ENCODE measurements at places on chromosomes 1 and 21.

DNA sequence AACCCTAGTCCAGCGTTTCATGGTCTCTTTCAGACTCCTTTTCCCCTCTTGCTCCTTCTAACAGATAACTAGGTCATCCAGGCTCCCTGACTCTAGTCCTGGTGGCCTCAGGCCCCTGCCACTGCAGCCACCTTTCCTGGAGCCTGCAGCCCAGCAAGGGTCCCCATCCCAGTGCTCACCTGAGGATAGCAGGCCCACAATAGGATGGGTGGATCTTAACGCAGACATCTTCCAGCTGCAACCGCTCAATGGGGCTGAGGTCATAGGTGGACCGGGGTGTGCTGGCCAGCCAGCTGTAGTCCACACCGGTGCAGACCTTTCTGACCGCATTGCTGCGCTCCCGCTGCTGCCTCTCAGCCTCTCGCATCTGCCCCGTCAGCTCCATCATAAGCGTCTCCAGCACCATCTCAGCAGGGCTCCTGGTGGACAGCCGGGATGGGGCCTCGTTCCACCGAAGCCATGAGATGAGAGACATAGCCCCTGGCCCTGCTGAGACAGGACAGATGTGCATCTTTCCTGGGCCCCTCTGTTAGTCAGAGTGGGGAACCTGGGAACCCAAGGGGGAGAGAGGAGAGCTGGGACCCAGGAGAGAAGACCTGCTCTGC is 10.9 kb downstream of the RD3 start:
- DNase-seq, result no peak

DNA sequence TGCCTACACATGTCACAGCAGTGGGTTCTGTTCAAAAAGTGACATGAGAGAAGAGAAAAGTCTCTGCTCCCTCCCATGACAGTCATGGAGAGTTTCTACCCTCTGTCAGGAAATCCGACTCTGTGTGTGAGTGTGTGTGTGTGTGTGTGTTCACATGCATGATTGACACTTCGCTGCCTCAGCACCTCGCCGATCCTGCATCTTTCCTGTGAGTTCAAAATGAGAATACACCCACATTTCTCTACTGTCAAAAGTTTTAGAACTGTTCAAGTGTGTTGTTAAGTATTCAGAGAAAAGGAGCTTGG is 46.2 kb upstream of the COX20 start:
- DNase-seq, result no peak

- DNase-seq, result no peak
These were observed 7.0 kb upstream of the MAST2 start for GRCh38 chr1:45796381-45796780.

DNA sequence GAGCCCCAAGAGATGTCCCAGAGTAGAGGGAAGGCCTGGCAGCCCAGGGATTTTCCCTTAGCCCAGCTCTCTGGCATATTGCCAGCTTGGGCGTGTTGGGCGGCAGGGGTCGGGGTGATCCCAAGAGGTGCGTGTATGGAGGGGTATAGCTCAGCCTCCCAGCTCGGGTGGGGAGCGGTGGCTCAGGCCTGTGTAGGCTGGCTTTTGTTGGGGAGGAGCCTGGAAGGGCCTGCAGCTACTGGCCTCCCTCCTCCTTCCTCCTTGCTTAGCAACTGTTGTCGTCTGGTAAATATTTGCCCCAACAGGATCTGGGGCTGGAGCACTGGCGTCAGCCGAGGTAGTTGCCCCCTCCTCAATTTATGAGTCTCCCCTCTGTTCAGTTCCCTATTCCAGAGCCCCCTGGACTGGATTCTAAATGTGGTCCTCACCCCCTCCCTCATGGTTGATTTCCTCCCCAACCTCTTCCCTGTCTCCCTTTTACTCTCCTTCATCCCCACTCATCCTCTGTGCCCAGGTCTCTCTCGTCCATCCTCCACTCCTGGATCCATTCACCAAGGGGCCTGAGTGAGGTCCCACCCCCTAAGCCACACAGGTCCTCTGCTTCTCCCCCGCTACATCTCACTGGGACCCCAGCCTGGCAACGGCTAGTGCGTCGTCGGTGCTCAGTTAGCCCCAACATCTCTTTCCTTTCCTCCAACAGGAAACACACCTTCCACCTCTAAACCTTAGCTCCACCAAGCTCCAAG is 10.3 kb upstream of the LMNA start:
- peak; percentile 92 for DNase-seq

GRCh38 chr1:20702416-20702815 is 15.4 kb downstream of the KIF17 start:
- peak; percentile 26 for DNase-seq

DNA sequence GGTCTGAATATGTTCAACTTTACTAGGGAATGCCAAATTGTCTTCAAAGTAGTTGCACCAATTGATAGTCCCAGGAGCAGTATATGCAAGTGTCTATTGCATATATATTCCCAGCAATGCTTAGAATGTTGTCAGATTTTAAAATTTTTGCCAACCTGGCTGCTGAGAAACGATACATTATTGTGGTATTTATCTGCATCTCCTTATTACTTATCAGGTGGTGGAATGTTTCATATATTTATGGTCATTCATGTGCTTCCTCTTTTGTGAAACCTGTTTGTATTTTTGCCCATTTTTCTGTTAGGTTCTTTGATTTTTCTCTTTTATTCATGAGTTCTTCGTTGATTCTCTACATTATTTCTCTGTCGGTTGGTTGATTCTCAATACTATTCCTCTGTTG is 39.5 kb downstream of the COLGALT2 start:
- DNase-seq, result no peak

DNA sequence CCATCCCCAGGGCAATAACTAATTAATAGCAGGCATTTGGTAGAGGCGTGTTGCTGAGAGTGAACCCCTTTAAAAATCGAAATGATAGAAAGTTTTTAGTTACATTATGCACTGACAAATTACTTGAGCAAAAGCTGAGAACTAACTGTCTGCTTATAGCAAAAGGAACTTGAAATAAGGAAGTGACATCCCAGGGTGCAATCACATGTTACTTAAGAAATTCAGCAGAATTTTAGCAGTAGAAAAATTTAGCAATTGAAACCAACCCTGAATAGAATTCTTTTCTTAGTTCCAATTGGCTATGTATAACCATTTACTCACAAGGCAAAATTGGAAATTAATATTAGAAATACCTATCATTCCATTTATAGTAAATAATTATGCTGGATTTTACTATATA is 139.5 kb upstream of the SAMSN1 start:
- no peak for DNase-seq

DNA sequence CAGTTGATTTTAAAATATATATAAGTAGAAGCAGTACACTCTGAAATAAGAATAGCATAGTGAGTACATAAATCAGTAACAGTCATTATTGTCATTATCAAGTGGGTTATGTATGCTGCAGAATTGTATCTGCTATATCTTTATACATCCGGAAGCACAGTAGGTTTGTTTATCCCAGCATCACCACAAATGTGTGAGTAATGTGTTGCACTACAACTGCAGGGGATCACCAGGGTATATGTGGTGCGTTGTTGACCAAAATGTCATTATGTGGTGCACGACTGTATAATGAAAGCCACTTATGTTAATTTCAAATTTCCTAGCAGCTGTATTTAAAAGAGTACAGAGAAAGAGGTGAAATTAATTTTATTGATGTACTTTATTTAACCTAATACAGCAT is 87.7 kb upstream of the GADD45A start:
- no peak for DNase-seq

DNA sequence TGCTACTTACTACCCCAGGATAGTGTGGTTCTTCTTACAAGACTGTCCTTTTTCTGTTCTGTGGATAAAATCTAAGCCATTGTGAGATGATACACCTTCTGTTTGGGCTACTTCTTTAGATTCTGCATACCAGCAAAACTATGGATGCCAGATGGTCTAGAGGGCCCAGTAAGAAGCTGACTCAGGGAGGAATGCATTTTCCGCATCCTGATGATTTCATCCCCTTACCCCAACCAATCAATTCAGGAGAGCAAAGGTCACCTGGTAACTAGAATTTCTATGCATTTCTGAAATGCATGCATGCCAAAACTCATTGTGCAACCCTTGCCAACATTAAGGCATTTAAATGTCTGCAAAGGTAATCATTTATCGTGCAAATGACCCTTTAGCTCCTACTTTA is 285.7 kb upstream of the ZP4 start:
- no peak for DNase-seq

DNA sequence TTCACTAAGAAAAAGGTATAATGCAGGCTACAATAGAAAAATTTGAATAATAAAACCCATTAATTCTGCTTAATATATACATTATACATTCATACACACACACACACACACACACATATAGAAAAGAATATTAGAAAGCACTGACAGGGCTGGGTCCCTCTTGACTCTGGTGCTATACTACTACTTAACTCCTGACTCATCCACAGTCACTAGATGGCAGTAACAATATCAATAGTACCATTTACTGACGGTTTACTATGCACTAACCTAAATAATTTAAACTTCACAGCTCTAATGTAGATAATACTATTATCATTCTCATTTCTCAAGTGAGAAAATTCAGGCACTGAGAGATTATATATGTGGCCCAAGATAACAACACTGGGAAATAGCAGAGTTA is 87.5 kb downstream of the COP1 start:
- peak; percentile 27 for DNase-seq

- peak; percentile 83 for DNase-seq
These were observed 10.9 kb upstream of the IFI16 start for GRCh38 chr1:158998781-158999161.

DNA sequence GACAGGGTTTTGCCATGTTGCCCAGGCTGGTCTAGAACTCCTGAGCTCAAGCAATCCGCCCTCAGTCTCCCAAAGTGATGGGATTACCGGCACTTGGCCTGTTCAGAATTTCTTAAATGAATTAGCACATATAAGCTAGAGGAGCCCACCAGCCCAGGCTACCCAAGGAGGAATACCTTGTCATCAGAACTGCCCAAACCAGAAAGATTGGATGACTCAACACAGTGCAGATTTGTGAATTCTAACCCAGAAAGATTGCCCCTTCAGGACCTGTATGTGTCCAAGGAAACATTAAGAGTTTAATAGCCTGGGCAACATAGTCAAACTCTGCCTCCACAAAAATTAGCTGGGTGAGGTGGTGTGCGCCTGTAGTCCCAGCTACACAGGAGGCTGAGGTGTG is 14.0 kb upstream of the LIN9 start:
- DNase-seq, result no peak

DNA sequence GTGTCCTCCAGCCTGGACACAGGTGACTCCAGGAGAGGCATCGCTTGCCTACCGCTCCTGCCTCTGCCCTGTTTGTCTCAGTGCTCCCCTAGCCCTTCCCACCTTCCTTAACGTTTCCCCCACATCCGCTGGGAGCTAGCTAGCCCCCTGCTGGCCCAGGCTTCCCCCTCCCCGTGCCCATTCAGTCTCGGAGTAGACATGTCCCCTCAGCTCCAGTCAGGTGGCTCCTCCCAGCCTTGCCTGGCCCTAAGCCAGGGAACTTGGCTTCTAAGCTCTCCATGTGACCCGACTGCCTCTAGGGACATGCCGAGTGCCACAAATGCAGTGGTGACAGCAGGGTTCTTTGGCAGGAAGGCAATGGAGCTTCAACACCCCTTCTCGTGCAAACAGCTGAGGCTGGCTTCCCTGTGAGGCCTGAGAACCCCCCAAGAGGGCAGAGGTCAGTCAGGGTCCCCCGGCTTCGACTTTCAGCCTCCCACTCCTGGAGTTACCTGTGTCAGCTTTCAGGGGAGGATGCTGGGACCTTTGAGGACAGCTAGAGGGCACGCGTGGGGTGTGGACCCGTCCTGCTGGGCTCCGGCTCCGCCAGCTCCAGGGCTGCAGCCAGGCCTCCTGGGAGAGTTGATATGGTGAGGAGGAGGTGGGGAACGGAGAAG is 16.2 kb downstream of the DRAXIN start:
- DNase-seq, result no peak

DNA sequence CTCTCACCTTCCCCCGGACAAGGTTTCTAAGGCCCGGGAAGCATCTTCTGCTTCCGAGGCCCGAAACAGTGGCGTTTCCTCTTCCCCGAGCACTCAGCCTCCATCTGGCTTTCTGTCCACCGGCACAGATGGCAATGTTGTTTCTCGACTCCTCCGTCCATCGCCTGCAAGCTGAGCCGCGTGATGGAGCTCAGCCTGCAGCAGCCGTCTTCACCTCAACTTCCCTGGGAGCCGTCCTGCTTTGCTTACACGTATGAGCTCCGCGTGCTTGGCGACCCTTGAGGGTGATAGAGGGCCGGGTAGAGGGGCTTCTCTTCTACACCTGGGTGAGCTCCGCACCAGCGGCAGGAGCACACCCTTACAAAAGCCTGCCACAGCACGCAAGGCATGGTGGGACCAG is 80.4 kb downstream of the AJAP1 start:
- DNase-seq, result no peak

- DNase-seq, result no peak
These were observed 1.7 kb downstream of the TMEM125 start for GRCh38 chr1:43271186-43272118.

- peak; percentile 40 for DNase-seq
These were observed 29.1 kb downstream of the KNCN start for GRCh38 chr1:46522184-46522968.

DNA sequence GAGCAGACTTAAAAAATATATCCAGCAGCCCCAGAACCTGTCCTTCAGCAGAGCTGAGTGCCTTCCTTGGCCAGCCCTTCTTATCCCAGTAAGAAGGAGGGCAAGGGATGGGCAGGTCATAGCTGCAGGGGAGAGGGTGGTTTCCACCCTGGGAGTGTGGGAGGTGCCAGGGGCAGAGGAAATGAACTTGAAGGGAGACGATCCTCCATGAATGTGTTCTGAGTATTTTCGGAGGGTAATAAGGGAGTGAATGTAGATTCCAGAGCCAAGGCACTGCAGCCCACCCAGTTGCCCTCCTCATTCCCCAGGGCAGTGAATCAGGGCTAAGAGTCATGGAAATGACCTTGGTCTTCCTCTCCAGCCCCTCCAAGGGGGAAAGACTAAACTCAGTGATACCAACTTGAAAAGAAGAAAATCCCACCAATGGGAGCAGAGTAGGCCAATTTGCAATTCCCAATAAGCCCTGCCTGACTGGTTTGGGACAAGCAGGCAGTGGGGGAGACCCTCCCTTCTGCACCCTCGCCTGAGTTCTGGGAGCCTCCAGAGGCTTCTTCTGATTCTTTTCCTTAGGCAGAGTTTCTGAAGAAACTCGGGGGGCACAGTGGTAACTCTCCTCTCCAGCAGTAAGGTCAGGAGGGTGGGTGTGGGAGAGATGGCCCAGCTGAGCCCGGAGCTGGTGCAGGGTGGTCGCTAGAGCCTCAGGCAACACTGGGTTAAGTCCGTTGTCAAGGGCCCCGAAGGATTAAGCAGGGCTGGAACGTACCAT is 4.2 kb downstream of the MYOG start:
- DNase-seq, result no peak

- DNase-seq, result peak; percentile 89
These were observed 21.4 kb upstream of the RNF11 start for GRCh38 chr1:51214615-51215131.

GRCh38 chr1:182709225-182709764 is 24.9 kb upstream of the RGS8 start:
- DNase-seq, result no peak

- DNase-seq, result peak; percentile 56
These were observed 207.2 kb downstream of the TOMM20 start for GRCh38 chr1:234921266-234922062.
